ENCODE measurements at places on chromosomes 1 and 21.

GRCh38 chr1:9161963-9162362 is 33.1 kb upstream of the GPR157 start:
- DNase-seq, result no peak

GRCh38 chr1:162560303-162561036 is 1.1 kb upstream of the UAP1 start:
- no peak for DNase-seq

DNA sequence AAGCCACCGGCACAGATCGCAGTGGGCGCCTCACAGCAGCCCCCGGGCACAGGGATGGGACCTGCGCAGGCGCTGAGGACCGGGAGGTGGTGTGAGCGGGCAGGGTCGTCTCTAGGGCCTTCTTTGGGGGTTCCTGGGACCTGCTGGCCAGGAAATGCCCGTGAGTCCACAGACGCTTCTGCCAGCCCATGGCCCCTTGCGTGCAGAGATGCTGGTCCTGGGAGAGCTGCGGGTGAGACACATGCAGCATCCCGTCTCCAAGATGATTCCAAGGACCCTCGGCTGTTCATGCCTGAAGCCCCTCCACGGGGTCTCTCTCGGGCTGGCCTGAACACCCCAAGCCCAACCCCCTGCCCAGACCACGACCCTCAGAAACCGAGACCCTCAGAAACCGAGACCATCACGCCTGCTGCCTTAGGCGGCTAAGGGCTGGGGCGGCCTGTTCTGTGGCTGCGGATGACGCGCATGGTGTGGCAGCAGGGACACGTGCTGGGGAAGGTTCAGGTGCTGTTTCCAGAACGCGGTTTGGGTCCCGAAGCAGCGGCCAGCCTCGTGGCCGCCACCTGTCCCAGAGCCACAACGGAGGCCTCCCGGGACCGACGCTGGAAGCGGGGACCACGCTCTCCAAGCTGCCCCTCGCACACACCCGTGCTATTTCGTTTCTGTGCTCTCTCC is 23.0 kb downstream of the CFAP74 start:
- DNase-seq, result no peak

- no peak for DNase-seq
Observed at GRCh38 chr1:30607723-30608122, 115.7 kb downstream of the MATN1 start.

DNA sequence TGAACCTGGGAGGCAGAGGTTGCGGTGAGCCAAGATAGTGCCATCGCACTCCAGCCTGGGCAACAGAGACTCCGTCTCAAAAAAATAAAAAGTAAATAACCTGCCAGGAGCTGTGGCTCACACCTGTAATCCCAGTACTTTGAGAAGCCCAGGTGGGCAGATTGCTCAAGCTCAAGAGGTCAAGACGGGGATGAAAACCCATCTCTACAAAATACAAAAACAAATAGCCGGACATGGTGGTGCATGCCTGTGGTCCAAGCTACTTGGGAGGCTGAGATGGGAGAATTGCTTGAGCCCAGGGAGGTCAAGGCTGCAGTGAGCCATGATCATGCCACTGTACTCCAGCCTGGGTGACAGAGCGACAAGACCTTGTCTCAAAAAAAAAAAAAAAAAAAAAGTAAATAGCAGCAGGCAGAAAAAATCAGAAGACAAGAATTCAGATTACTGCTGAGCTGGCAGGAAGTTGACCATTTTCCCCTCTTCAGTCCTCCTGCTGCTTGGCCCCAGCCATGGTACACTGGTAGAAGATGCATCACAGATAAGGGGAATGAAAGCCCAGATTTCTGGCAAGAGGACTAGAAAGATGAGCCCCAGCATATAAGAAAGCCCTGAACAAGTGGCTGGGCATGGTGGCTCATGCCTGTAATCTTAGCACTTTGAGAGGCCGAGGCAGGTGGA is 97.6 kb downstream of the TOMM20 start:
- DNase-seq, result no peak

All from stimulated activated CD4-positive, alpha-beta T cell treated with anti-CD3 and anti-CD28 coated beads, Interleukin-12 subunit alpha, Interleukin-12 subunit beta, amount 100 ng/mL, for 4 hours (primary cell).